GM13977 (cell line): ENCODE measurements at places on chromosomes 1 and 21.

GRCh38 chr1:46244656-46245371, 2.7 kb upstream of the RAD54L start:
- peak; percentile 72 for DNase-seq

DNA sequence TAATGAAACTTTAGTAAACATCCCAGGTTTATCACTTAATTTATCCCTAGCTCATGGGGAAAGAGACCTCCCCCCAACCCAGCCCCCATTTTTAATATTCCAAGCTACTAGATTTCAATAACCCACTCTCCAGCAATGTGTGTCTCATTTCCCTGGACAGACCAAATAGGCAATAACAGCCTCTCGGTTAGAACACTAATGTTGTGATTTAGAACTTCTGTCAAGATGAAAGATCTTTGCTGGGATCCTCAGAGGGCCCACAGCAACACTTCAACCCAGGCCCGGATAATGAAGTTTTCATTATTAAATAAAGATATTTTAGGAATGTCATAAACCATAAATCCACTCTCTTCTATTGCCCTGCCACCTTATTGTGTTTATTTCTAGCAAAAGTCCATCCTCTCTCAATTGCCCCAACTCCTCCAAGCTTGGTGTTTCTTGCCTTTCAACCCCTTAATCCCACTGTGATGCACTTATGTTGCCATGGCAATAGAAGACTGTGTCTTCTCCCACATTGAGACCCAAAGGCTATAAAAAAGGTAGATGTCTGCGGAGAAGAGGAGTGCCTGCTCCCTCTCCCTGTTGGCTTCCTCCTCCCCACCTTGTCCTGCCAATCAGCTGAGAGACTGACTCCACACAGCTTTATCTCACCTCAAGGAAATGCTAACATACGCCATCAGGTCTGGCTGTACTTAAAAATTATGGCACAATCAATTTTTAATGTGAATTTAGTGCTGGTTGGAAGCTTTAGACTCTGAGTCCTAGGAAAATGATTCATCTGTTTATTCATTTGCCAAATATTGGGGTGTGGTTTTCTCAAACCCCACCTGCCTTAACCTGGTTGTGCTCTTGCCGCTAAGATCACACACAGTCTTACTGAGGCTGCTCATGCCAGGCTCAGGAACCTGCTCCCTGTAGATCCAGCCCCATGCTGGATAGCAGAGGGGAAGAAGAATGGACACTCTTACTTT, 258.3 kb upstream of the CAMK1G start:
- no peak for DNase-seq

GRCh38 chr21:46065215-46065913, 32.5 kb upstream of the COL6A2 start:
- no peak for DNase-seq

- DNase-seq: no peak
These were observed 1.6 kb upstream of the SNX7 start for GRCh38 chr1:98659879-98660278.

DNA sequence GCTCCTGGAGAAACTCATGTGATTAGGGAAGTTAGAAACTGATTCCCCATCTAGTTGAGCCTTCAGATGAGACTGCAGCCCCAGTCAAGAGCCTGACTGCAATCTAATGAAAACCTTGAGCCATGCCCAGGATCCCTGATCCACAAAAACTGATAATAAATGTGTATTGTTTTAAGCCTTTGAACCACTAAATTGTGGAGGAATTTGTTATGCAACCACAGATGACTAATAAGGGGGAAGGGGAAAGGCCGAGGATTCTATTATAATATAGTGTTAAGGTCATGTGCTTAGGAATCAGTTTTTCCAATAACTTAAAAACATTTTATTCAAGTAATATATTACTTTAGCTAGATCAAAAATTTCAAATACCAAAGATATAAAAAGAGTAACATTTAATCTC, 52.8 kb upstream of the USP25 start:
- no peak for DNase-seq

DNA sequence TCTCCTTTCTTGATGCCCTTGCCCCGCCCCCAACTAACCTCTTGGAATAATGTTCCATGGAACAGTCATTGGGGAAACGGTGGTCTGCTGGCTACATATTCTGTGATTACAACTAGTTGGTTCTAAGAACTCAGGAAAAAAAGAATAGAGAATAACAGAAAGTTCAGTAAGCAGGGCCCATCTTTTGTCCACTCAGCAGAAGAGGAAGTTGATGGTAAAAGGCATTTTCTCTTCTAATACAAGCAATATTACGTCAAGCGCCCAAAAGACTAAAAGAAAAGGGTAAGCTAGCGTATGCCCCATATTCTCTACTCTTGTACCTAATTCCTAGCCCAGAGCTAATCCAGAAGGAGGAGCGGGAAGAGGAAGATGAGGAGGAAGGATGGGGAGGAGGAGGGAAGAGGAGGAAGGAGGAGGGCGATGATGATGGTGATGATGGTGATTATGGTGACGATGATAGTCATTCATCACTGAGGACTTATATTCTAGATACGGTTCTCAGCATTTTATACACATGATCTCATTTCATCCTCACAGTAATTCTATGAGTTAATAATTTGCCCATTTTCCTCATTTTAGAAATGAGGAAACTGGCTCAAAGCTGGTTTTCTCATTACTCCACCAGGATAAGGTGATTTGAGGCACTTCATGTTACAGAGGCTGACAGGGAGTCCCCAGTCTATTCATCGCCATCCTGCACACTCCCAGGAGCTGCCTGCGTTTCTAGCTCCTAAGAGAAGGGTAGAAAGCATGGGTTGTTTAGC, 76.6 kb upstream of the EFHD2 start:
- DNase-seq: no peak

DNA sequence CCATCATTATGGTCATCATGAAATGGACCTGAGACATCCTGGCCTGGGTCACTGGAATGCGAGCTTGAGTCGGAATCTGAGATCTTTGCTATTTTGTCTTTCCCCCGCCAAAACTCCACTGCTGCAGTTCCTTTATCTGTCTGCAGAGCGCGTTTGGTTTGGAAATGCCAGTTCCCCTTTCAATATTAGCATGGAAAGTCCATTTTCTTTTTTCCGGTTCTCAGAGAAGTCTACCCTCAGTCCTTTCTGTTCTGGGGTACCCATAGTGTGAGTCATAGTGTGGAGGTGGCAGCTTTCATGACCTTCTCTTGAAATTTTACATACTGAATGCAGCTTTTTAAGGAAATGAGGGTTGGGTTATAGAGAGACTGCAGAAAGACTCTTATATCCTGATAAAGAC, 14.6 kb downstream of the CACNA1E start:
- no peak for DNase-seq

DNA sequence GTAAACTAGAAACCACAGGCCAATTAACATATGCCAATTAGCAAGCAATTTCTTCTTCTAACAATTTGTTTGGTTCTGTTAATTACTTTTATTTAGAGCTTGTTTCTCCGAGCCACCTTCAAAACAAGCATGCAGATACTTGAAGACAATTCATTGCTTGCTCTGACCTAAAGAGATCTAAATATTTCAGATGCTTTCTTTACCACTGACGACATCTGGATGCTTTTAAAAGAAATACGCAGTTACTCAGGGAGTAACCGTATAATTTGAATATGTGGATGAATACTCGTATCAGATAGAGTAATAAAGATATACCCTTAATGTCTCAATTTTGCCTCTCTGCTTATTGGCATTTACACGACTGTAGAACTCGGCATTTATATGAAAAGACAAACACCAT, 390.0 kb downstream of the DISC1 start:
- DNase-seq: no peak

GRCh38 chr1:224726441-224727182, 110.5 kb downstream of the CNIH3 start:
- no peak for DNase-seq

DNA sequence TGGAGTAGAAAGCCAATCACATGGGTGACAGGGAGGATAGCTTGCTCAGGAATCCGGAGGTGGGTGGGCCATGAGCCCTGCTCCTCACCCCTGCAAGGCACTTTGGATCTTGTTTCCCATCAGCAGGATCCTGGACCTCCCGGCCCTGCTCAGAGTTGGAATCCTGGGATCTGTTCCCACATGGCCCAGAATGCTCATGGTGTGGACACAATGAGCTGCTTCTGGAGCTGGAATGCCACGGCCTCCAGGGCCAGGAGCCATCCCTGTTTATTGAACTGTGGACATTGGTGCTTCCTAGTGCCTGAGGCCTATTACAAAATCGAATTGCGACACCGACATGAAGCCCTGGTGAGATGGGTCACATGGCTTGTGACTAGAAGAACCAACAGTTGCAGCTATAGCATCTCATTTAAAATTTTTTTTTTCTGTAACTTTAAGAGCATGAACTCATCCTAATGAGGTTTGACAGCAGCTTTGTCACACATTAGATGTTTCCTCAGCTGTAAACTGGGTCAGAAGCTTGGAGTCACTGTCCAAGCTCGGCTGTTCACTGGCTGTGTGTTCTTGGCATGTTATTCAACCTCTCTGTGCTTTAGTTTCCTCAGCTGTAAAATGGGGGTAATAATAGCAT, 40.4 kb upstream of the GOLT1A start:
- no peak for DNase-seq

GRCh38 chr1:160260406-160261382, 1.7 kb downstream of the DCAF8 start:
- DNase-seq: no peak

- DNase-seq: no peak
These were observed 35.8 kb downstream of the ECE1 start for GRCh38 chr1:21254335-21254951.

- DNase-seq: no peak
These were observed 162.0 kb upstream of the SYT6 start for GRCh38 chr1:114315631-114316030.

DNA sequence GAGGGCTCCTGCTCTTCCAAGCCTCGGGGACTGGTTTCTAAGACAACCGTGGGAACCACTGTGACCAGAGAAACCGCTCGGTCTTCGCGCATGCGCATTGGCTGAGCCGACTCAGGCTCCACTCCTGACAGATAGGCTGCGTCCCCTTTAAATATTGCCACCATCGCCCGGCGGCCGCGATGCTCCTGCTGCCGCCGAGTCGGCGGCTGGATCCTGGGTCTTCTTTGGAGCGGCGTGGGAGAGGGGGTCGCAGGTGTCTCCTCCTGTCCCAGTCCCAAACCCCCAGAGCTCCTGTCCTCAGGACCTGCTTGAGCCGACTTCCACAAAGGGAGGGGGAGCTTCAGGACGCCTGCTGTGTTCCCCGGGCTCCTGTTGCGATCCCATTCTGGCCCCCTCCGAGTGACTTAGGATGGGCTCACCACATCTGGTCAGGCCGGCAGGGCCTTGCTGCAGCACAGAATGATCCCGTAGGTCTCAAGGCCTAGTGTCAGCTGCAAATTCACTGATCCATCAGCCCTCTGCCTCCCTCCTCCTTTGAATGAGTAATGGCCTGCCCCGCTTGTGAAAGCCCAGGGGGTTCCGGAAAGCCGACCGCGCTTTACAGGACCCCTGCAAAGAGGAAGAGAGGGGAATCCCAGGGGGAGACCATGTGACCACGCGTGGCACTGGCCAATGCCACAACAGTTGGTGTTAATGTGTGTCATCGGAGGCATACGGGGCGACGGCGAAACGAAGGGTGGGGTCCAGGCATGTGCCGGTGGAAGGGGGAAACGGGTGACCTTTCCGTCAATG, 683.2 kb upstream of the TPTE start:
- peak; percentile 12 for DNase-seq

- DNase-seq: no peak
These were observed 31.2 kb upstream of the CSF3R start for GRCh38 chr1:36513676-36514473.

DNA sequence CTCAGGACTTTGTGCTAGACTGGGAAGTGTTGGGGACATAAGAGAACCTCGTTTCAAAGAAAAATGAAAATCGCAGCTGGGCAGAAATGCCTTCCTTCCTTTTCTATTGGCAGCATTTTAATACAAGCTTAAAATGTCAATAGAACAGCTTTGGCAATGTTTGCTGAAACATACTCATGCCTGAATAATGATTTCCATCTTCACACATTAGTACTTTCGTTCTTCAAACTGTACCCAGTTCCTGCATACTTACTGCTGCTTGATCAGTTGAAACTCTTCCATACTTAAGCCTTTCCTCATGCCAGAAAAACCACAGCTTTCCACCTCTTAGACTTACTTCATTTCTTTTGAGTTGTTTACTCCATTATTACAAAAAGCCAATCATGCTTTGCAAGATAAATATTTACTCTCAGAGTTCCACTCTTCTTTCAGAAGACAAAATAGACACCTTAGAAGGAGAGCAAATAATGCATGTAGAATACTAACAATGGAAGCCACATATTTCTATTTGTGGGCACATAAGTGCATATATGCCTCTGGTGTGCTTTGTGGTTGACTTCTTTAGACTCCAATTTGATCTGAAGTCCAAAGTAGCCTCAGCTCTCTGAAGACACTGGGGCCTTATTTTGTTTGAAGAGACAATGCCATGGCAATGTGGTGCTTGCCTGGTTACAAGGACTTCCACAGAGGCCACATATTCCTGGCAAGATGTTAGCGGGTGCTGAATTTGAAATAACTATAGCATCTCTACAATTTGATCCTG, 22.7 kb upstream of the CD55 start:
- DNase-seq: no peak

- no peak for DNase-seq
These were observed 12.1 kb downstream of the ICMT start for GRCh38 chr1:6223617-6224016.

GRCh38 chr1:175133673-175134435, 58.7 kb downstream of the KIAA0040 start:
- no peak for DNase-seq

DNA sequence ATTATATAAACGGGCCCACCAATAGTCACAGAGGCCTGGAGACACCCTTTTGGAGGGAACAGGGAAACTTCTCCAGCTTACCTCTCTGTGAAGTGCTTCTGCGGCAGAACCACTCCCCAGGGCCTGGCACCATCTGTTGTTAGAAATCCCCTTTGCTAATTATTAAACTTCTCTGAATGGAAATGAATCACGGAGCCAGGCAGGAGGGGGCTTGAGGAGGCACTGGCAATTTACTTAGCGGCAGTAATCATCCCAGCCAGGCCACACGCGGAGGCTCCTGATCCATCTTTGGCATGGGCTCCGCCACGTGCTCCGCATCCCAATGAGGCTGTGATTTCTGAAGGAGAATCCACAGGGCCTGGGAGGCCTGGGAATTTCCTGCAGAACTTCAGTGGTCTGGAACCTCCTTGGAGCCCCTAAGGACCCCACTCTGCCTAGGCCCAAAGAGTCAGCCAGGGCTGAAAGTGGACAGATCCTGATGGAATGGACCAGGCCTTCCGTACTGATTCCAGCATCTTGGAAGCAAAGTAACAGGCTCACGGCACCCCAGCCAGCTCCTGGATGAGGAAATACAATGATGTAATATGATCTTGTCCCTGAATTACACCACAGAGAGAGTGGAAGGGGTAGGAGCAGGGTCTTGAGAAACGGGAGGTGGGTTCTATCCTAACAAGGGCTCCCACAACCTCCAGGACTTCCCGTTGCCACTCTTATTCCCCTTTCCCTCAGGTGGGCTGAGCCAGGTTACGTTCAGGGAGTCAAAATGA, 62.3 kb downstream of the GRIK3 start:
- DNase-seq: no peak

DNA sequence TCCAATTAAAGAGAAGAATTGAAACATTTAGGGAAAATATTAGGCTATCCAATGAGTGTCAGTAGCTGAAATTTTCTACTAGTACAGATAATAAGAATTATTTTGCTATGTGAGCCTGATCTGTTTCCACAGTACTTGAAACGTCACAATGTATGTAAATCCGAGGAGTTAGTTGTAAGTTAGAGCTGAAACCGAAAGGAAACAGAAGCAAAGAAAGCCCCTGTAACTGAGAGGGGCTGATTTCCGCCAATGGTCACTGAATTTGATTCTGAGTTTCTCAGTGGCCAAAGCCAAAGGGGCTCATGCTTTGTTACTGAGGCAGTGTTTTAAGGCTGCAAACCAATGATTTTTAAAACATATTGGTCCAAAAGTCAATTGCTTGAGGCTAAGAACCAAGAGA, 168.3 kb upstream of the DUSP10 start:
- DNase-seq: peak; percentile 17
